Dermis blood vessel endothelial cell (primary cell): ENCODE measurements at places on chromosomes 6 and 20.
A peak's percentile ranks its signal among the peaks of the same experiment; 100 is the strongest.

DNA sequence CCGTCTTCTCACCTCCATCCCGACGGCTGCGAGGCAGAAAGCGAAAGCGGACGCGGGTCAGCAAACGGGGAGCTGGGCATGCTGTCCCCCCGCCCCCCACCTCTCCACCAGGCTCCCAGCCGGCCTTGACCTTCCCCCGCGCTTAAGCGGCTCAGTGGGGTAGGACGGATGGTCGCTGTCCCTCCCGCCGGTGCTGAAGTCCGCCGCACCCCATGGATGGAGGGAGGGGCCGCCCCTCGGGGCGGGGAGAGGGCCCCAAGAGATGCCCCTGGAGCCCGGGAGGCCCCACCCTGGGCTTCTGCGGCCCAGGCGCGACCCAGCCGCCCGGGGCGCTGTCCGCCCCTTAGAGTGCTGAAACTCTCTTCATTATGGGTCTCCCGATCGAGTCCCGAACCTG, at the start of gene KCNB1:
Gene KCNB1, minus strand, starts transcription at position 48 of the 397 bp plus-strand sequence. CDS start 188 bp downstream, outside the sequence.
- peak; percentile 44 for DNase-seq

DNA sequence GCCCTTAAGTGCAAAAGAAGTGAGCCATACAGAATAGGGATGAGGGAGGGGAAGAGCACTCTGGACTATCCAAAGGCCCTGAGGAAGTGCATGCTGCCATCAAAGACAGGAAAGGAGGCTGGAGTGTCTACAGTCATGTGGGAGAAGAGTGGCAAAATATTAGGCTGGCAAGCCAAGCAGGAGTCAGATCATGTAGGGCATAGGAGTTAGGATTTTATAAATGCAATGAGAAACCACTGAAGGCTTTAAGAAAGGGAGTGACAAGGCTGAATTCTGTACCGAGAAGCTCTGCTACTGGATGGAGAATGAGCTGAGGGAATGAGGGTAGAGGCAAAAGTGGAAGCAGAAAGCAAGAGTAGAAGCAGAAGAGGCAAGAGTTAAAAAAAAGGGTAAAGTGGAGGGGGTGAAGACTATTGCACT, 2.3 kb downstream of the ZSCAN31 start:
- no peak for DNase-seq

- DNase-seq: peak; percentile 5
Observed at GRCh38 chr6:54801669-54802068, 44.9 kb upstream of the FAM83B start.

- no peak for DNase-seq
Observed at GRCh38 chr6:121730616-121731015, 295.2 kb downstream of the GJA1 start.

GRCh38 chr20:63602321-63602720, 24.6 kb downstream of the GMEB2 start:
- DNase-seq: no peak

- DNase-seq: no peak
Observed at GRCh38 chr6:158548418-158549161, 11.3 kb upstream of the TMEM181 start.

- DNase-seq: no peak
Observed at GRCh38 chr6:97591955-97592354, 308.9 kb upstream of the MMS22L start.

DNA sequence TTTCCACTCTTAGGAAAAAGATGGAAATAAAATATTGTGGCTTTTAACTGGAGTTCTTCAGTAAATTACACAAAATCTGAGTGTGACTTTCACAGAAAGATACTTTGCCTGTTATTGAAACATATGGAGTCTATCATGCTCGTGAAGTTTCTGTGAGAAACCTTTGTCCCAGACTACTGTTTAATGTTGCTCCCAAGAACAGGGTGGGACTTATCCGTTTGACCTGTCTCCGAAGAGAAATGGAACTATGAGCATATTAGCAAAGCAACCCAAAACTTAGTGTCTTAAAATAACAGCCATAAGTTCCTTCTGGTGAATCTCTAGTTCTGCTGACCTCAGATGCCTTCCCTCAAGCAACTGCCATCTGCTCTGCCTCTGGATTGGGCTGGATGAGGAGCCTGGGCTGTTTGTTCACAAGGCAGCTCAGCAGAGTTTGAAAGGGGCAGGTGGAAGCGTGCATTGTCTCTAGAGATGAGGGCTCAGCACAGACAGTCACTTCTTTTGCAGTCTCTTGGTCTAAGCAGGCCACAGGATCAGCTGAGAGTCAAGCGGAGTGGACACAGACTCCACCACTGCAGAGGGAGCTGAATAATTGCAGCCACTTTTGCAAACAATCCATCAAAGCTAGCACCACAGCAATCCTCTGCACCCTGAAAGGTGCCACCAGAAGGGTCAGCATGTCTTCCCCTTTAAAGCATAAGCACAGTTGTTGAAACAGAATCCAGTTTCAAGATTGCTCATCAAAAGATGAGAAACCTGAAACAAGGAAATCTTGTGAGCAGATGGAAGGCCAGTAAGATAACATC, 52.8 kb downstream of the MYB start:
- no peak for DNase-seq

DNA sequence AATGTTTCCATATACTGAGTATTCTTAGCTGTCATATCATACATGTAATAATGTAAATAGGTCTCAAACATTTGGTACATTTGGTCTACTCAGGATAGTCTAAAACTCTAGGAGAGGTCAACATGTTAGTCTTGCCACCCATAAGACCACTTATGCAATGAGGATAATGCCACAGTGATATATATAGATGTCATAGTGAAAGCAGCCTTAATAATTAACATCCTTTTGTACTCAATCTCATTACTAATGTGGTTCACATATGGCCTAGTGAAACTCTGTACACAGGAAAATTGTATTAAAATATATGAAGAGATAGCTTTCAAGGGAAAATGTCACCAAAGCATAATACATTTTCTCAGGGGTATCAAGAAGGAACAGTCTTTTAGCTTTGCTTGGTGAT, 577.9 kb downstream of the TFAP2B start:
- no peak for DNase-seq

- DNase-seq: peak; percentile 28
Observed at GRCh38 chr6:35451354-35452182, 570 bp upstream of the FANCE start.

DNA sequence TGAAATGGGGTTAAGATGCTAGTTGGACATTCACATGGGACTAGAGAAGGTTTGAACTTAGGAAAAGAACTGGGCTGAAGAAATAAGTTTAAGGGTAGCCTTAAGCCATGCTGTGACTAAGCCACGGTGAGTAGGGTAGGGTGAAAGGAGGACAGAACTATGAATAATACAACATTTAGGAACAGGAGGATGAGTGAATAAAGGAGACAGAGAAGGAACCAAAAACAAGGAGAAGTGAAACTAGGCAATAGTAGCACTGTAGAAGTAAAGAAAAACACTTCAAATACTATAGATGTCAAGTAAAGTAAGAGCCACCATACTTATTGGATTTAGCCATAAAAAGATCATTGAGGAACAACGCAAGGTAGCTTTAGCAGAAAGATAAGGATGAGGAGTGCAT, 111.2 kb downstream of the KCNQ5 start:
- DNase-seq: no peak

DNA sequence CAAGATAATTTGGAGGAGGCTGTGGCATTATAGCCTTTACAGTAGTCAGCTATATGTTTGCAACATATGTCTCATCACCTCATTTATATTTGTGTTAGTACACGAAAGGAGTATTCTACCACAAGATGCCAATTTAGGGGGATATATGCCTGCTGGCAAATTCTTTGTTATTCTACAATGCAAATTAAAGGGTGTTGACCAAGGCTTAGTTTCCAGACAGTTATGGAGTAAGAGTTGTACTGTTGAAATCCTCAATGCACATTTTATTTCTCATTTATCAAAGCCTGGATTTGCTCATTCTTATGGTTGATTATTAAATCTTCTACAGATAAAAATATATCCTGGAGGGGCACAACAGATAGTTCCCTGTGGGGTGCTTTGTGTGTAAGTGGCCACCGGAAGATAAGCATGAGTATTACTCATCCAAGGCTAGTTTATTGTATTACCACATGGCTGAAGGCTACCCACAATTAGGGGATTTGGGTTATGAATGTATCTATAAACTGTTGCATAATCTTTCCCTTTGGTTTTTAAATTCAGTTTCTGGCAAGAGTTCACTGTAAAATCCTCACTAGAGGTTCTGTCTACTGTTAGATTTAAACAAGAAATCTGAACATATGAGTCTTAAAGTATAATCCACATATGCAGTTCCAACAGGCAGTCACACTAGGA, 9.0 kb downstream of the CST9 start:
- no peak for DNase-seq

GRCh38 chr6:87747646-87748045, 45.6 kb upstream of the AKIRIN2 start:
- DNase-seq: no peak

DNA sequence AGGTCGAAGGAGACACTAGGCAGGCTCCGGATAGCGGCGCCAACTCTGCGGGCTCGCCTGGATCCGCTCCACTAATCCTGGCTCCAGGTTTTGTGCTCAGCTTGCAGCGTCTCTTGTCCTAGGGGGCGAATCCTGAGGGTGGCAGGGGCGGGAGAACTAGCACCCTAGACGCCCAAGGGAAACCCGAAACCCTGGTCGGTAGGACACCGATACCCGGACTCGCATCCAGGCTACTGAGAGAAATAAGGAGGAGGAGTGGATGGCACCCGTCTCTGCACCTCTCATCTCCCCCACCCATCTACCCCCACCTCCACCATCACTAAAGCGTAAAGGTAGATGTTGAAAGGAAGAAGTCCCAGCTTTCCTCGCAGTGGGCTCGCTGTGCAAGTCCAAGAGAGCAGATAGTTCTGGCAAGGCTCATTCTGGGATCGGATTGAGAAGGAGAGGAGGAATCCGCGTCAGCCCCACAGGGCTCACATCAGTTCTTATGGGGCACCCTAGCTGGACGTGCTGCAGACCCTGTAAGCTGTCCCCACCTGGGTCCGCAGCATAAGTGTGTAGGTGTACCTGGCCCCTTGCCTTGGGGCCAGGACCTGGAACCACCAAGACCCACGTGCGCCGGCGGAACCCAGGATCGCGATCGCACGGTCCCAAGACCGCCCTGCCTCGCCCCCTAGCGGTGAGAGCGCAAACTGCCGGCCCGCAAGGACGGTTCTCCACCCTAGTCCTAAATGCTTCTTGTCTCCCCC, 6.9 kb downstream of the SLC32A1 start:
- peak; percentile 81 for DNase-seq

GRCh38 chr6:32146287-32146686, 5.5 kb downstream of the PRRT1 start:
- DNase-seq: no peak

- DNase-seq: no peak
Observed at GRCh38 chr6:43141644-43142043, 29.4 kb upstream of the SRF start.
